ENCODE measurements at places on chromosomes 11 and 22.

- peak; percentile 56 for DNase-seq
Observed at GRCh38 chr22:31230871-31231621, 18.9 kb downstream of the LIMK2 start.

DNA sequence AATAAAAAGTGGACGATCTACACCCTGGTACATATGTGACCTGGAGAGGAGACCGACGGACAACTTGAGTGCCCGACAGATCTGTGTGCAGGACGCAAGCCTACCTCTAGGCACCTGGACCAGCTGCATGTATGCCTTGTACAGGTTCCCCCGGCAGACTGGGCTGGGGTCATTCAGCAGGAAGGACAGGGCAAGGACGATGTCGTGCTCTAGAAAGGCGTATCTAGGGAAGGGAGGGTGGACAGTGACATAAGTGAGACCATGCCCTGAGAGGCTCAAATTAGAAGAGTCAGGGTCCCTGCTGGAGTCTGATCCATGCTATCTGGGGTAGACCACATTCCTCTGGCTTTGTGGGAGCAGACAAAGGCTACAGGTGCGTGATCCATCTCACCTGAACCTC, 7.9 kb downstream of the RSPH14 start:
- no peak for DNase-seq

GRCh38 chr22:37334461-37334858, 52.2 kb downstream of the CYTH4 start:
- no peak for DNase-seq

DNA sequence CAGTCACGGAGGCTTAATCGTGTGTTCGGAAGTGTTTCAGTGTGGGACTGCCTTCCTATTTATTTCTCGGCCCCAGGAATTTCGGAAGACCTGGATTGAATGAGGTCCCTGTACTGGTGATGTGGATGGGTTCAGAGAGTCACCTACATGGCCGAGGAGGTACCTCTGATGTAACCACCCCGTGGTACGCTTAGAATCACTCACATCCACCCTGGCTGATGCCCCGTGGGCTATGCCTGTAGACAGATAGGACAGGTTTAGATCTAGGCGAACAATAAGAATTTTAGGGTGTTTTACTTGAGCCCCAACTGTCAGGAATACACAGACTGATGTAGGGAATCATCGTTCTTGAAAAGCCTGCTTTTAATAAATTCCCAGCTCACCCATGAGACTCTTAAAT, 2.0 kb downstream of the MPPED1 start:
- no peak for DNase-seq

GRCh38 chr22:49218142-49218541, 609.5 kb downstream of the BRD1 start:
- no peak for DNase-seq

DNA sequence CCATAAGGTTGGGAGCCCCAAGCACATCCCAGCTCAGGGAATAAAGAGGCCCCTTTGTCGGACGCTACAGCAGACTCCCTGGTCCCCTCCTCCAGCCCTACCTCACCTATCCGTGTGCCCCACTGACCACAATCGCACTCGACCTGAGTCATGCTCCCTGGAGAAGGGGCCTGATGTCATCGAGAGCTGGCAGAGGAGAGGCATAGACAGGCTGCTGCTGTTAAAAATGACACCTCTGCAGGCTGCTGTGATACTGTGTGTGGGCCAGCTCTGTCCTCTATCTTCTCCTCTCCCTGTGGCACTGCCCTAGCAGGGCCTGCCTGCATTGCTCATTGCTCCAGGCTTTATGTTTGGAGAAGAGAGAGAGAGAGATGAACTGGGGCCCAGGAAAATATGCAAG, 123.4 kb upstream of the SYT13 start:
- DNase-seq, result no peak

DNA sequence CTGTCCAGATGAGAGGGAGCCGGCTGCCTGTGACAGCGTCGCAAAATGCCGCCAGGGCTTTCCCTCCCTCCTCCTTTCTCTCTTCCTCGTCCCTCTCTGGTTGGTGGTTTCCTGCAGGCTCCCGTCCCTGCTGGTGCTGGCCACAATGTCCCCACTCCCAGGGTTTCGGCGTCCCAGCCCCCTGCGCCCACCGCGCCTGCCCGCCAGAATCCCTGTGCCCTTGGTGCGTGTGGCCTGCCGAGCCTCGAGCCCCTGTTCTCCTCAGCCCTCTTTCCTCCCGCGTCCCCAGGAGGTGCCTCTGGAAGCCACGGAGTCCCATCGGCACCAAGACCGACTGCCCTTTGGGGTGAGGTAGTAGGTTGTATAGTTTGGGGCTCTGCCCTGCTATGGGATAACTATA, 37.9 kb upstream of the PPARA start:
- DNase-seq, result no peak

- DNase-seq, result no peak
Observed at GRCh38 chr11:20353829-20354434, 9.6 kb upstream of the HTATIP2 start.

DNA sequence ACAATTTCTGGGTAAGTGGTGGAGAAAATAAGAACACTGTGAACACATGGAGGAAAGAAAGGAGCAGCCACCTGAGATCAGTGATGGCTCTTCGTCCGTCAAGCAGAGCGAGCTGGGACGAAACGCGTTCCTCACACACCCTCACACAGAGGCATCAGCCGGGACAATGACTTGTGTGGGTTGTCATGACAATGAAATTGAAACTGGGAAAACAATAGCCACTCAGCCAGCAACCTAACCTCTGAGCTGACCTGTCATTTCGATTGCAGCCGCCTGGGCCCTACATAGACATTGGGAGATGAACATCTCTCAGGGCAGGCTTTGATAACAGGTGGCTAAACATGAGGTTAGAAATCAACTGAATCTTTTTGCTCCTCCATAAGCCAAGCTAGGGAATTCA, 51.3 kb downstream of the TRIM29 start:
- no peak for DNase-seq

DNA sequence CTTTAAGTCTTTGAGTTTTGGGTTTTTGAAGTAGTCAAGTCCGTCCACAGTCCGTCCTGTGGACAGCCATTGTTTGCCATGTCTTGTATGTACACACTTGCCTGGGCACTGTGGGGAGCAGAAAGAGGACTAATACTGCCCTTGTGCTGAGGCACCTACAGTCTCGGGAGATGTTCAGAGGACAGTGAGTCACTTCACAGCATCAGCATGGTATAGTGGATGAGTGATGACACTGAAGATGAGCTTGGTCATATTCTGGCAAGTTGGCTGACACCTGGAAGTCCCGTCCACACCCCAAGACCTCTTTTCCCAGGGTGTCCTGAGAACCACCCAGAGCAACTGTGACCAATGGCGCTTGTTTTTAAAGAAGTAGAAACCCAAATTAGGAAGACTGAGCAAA, 29.2 kb downstream of the NF2 start:
- no peak for DNase-seq

- no peak for DNase-seq
Observed at GRCh38 chr11:71527576-71528210, 626 bp downstream of the KRTAP5-7 start.

- no peak for DNase-seq
Observed at GRCh38 chr22:31238057-31238456, 26.0 kb downstream of the LIMK2 start.

- DNase-seq, result no peak
Observed at GRCh38 chr11:64263021-64263946, 12.0 kb downstream of the PLCB3 start.

DNA sequence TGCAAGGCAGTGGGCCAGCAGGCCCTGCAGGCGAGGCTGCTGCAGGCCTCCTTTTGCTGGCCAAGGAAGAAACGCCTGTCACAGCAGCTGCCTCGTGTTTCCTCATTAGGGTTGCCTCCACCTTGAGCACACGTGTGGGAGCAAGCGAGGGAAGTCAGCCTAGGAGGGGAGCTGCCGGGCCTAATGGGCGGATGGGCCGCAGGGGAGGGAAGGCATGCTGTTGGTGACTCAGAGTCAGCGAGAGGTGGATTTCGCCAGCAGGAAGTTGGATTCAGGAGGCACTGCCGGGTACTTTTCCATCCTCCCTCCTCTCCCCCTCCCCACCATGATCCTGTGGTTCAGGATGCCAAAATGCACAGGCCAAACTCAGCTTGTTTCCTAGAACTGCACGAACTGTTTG, 498.7 kb downstream of the METTL15 start:
- no peak for DNase-seq

DNA sequence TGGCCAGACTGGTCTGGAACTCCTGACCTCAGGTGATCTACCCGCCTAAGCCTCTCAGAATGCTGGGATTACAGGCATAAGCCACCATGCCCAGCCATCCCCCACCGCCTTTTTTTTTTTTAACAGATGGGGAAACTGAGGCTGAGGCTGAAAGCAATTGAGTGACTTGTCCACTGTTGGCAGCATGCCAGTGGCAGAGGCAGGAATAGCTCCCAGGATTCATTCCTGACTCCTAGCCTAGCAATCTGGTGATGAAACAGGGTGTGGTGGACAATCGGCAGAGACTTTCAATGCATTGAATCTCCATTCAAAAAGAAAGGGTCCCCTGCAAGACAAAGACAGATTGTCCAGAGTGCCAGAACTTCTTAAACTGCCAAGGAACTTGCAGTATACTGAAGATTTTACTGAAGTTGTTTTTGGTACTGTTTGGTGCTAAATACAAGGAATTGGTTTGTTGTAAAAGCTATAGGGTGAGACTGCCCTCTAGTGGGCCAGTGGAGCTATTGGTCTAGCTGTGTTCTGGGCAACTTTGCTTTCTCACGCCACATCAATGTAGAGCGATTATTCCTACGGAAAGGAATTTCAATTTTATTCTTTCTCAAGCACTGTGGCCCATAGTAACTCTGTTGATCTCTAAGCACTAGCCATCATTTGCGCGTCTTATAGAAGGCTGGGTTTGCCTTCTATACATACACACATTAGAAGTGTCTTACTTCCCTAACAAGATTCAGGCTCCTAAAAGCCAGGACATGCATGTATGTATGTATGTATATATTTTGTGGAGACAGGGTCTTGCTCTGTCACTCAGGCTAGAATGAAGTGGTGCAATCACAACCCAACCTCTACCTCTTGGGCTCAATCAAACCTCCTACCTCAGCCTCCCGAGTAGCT, 21.0 kb downstream of the C22orf31 start:
- DNase-seq, result peak; percentile 76

DNA sequence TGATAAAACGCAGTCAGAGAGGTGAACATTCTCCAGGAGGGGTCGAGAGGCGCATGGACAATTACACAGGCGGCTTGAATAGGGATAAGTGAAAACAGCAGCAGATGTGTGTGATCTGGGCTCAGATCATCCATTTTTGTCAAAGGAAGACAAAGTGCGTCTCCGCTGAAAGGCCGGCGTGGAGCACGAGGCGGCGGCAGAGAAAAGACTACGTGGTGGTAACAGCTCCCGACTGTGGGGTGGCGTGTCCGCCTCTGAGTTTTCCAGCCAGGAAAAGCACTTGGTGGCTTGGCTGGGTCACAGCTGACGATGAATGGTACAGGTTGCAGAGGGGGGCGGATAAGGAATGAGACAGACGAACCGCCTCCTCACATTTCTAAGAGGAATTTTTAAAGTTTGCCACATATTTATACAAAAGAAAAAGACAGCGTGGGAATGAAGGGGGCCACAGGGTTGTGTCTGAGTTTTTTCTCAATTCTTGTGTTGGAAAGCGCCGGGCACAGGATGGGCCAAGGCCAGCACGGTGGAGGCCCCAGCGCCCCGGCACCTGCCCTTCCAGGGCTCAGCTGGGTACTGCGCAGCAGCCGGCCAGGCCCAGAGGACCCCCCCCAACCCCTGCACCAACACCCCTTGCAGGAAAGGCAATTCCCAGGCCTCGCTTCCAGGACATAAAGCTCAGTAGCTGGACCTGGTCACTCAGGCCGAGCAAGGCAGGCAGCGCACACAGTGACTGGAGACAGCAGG, 80.4 kb downstream of the TRMU start:
- no peak for DNase-seq

- DNase-seq, result peak; percentile 78
Observed at GRCh38 chr22:45424241-45424731, 10.8 kb downstream of the RIBC2 start.

DNA sequence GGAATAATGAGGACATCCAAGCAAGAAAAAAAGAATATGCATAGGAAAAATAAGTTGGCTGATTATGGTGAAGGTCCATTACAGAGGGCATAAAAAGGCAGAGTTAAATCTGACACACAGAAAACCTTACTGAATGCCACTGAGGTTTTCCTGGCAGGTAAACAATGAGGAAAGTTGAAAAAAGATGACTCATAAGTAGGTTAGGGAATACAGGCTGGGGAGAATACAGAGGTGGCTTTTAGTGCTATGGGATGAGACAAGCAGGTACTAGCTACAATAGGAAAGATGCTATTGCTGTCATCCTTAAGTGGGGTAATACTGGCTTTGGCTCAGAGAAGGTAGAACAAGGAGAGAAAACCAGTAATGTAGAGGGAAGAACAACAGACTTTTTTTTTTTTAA, 44.7 kb downstream of the CSTF3 start:
- no peak for DNase-seq

DNA sequence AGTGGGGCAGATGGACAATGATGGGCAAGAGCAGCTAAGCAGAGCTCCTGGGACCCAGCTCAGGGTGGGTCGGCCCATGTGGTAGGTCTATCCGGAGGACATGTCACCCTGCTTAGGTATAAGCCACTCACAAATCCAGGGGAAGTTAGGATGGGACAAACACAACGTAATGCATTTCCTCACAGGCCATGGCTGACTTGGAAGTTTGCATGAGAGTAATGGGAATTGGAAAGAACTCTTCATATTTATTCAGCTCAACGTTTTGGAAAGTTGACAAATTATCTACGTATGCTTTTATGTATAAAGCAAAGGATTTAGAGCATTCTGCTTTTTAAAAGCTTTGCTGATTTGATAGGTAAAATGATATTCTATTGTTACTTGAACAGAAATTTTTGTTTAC, 74.9 kb downstream of the SMCO4 start:
- DNase-seq, result no peak

DNA sequence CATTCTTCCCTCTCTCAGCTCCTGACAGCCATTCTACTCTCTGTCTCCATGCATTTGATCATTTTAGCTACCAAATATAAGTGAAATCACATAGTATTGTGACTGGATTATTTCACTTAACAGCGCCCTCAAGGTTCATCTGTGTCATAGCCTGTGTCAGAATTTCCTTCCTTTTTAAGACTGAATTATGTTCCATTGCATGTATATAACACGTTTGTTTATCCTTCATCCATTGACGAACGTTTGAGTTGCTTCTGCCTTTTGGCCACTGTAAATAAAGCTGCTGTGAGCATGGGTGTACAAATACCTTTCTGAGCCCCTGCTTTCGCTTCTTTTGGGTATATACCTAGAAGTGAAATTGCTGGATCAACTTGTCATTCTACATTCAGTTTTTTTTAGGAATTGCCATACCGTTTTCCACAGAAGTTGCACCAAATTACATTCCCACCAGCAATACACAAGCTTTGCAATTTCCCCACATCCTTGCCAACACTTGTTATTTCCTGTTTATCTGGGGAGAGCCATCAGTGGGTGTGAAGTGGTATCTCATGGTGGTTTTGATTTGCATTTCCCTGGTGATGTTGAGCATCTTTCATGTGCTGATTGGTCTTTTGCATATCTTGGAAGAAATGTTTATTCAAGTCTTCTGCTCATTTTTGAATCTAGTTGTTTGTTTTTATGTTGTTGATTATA, 17.5 kb downstream of the GLB1L2 start:
- no peak for DNase-seq

GRCh38 chr22:49229483-49230193, 598.0 kb downstream of the BRD1 start:
- peak; percentile 17 for DNase-seq

GRCh38 chr11:65903715-65904114, 3.5 kb upstream of the FOSL1 start:
- DNase-seq, result no peak

GRCh38 chr11:125995313-125995712, 49.5 kb downstream of the VSIG10L2 start:
- no peak for DNase-seq

All from ureter (tissue), 1 donor.